Endothelial cell of umbilical vein (primary cell): ENCODE measurements at places on chromosomes 2 and 18.

GRCh38 chr18:5630900-5631413, 87.2 kb upstream of the EPB41L3 start:
- no peak overlapping the region for H3K27ac ChIP-seq
- no peaks in the 10 kb centered on the region for H3K36me3 ChIP-seq
- peaks cover 27% of the 10 kb centered on the region for H3K27me3 ChIP-seq
- H3K4me1 ChIP-seq: peaks cover 19% of the 10 kb centered on the region
- H3K4me3 ChIP-seq: no peak overlapping the region

DNA sequence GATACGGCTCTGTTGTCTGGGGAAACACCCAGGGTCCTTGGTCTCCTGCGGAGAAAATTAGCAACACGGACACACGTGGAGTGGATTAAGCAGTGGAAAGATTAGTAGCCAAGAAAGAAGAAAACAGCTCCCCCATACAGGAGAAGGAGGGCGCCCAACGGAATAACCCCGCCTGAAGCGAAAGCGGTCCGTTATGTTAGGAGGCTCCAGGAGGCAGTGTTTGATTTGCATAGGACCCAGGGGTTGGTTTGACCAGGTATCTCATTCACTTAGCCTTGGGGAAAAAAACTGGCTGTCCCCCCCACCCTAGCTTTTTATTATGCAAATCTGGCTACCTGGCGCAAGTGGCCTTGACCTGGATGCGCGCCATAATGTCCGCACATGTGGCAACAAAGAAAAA, 170.1 kb upstream of the KYNU start:
- no peak overlapping the region for H3K27ac ChIP-seq
- no peaks in the 10 kb centered on the region for H3K27me3 ChIP-seq
- DNase-seq: no peak
- no peaks in the 10 kb centered on the region for H3K36me3 ChIP-seq
- no peaks in the 10 kb centered on the region for H3K4me1 ChIP-seq

- H3K27me3 ChIP-seq: no peaks in the 10 kb centered on the region
- DNase-seq: no peak
- H3K36me3 ChIP-seq: no peaks in the 10 kb centered on the region
- H3K4me3 ChIP-seq: no peak overlapping the region
- no peaks in the 10 kb centered on the region for H3K4me1 ChIP-seq
- H3K27ac ChIP-seq: no peak overlapping the region
Measured at GRCh38 chr2:190210471-190210870, 109.2 kb downstream of the HIBCH start.

GRCh38 chr2:65477590-65477989, 45.2 kb upstream of the SPRED2 start:
- H3K27me3 ChIP-seq: peaks cover 9% of the 10 kb centered on the region
- H3K27ac ChIP-seq: no peak overlapping the region
- no peaks in the 10 kb centered on the region for H3K36me3 ChIP-seq
- no peaks in the 10 kb centered on the region for H3K4me1 ChIP-seq
- DNase-seq: no peak

DNA sequence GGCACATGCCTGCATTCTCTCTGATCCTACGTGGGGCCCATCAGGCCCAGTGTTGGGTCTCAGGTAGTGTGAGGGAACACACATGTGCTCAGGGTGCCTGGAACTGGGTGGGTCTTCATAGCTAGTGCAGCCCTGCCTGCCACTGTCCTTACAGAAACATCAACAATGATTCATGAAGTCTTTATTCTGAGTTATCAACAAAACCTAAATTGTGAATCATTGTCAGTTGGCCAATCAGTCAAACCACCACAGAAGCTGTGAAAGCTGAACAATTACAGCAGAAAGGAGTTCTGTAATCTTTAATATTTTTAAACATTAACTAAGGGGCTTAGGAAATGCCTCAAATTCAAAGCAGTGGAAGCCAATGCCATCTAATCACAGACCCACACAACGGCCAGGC, 82.8 kb upstream of the ZNF521 start:
- no peak overlapping the region for H3K4me3 ChIP-seq
- no peaks in the 10 kb centered on the region for H3K36me3 ChIP-seq
- DNase-seq: no peak
- no peak overlapping the region for H3K27ac ChIP-seq
- H3K27me3 ChIP-seq: peaks cover 5% of the 10 kb centered on the region

DNA sequence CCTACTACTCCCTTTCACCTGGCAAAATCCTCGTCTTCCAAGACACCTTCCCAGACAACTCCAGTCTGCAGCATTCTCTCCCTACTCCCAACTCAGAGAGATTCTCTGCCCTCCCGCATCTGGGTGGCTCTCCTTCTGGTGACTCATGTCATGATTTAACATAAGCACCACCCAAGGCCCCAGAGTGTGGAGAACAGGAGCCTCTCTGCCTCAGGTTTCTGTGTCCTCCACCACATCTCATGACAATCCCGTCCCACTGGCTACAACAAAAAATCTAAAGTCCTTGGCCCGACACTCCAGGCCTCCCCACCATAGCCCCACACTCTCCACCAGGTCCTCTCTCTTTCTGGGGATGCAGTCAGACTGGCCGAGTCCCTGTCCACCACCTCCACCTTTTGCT, 197.1 kb downstream of the BCL11A start:
- H3K27ac ChIP-seq: no peak overlapping the region
- H3K4me1 ChIP-seq: no peaks in the 10 kb centered on the region
- no peaks in the 10 kb centered on the region for H3K27me3 ChIP-seq
- DNase-seq: no peak
- H3K4me3 ChIP-seq: no peak overlapping the region

DNA sequence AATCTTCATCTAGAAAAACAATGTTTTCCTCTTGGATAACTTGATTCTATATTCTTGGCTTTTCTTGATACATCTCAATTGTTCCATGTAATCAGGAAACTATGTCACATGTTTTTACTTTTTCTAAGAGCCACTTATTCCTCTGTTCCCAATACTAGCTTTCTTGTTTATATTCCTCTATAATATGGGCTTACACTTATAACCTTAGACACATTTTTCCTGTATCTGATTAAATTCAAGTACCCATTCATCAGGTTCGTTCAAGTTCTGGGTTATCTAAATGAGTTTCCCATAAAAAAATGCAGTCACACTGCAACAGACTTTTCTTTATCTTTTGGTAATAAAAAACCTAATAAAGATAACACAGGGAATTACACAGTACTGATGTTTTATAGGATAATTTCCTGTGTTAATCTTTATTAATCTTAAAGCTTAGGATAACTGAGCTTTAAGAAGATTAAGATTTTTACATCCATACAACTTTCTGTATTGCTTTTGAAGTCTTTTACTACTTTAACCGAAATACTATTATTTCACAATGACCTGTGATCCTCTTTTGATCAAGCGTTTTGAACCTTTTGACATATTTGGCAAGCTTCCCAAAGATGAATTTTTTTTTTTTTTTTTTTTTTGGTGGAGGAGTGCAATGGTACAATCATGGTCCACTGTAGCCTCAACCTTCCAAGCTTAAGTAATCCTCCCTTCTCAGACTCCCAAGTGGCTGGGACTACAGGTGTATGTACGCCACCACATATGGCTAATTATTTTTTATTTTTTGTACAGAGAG, 44.3 kb upstream of the C2orf66 start:
- H3K4me3 ChIP-seq: no peak overlapping the region
- peak; percentile 83 for DNase-seq
- no peaks in the 10 kb centered on the region for H3K36me3 ChIP-seq

DNA sequence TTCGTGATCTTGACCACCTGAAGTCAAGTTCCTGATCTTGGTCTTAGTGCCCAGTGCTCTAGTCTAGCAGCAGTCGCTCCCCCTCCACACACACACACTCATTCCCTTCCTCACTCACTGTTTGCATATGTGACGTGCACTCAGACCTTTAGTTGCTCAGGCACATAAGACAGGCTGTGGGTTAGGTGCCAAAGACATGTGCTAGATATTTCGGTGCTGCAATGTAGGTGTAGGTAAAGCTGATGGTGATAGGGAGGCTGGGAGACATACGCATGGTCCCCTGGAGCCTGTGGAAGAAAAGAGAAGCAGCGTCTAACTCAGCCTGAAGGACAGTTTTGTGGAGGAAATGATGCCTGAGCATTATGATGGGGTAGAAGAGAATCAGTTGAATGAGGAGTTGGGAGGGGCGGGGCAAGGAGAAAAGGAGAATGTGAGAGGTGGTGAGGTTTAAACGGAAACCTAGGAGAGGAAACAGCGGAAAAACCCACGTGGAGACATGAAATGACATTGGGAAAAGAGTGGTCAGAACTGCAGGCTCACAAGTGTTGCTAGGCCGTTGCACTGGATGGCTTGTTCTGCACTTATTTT, 3.8 kb downstream of the TTC39C start:
- no peaks in the 10 kb centered on the region for H3K36me3 ChIP-seq
- H3K27me3 ChIP-seq: peaks cover 11% of the 10 kb centered on the region
- H3K4me1 ChIP-seq: peaks cover 8% of the 10 kb centered on the region
- DNase-seq: no peak
- H3K4me3 ChIP-seq: no peak overlapping the region
- H3K27ac ChIP-seq: no peak overlapping the region

- no peak overlapping the region for H3K4me3 ChIP-seq
Measured at GRCh38 chr2:40127890-40128557, 323.9 kb downstream of the SLC8A1 start.

DNA sequence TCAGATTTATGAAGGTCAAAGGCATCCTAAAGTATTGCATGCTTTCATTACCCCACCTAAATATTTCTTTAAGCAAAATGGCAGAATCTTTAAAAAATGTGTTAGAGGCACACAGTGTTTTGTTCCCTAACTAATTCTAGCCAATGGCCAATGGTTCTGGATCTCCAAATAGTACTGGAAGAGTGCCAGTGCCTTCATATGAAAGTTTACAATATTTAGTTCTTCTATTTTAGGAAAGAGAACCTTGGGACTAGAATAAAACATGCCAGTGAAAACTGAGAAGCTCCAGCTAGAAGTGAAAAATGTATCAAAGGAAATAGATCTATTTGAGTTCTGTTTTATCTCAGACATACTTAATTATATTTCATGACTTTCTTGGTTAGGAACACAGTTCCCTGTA, 37.1 kb downstream of the TACR1 start:
- H3K4me1 ChIP-seq: no peaks in the 10 kb centered on the region
- no peak for DNase-seq
- peaks cover 2% of the 10 kb centered on the region for H3K27me3 ChIP-seq
- H3K36me3 ChIP-seq: no peaks in the 10 kb centered on the region
- no peak overlapping the region for H3K27ac ChIP-seq
- no peak overlapping the region for H3K4me3 ChIP-seq

GRCh38 chr2:173090276-173090877, 14.7 kb downstream of the MAP3K20 start:
- no peak for DNase-seq
- no peaks in the 10 kb centered on the region for H3K36me3 ChIP-seq
- H3K27me3 ChIP-seq: no peaks in the 10 kb centered on the region

- H3K4me3 ChIP-seq: no peak overlapping the region
- no peak for DNase-seq
Measured at GRCh38 chr2:112539306-112539705, 3.0 kb upstream of the POLR1B start.

DNA sequence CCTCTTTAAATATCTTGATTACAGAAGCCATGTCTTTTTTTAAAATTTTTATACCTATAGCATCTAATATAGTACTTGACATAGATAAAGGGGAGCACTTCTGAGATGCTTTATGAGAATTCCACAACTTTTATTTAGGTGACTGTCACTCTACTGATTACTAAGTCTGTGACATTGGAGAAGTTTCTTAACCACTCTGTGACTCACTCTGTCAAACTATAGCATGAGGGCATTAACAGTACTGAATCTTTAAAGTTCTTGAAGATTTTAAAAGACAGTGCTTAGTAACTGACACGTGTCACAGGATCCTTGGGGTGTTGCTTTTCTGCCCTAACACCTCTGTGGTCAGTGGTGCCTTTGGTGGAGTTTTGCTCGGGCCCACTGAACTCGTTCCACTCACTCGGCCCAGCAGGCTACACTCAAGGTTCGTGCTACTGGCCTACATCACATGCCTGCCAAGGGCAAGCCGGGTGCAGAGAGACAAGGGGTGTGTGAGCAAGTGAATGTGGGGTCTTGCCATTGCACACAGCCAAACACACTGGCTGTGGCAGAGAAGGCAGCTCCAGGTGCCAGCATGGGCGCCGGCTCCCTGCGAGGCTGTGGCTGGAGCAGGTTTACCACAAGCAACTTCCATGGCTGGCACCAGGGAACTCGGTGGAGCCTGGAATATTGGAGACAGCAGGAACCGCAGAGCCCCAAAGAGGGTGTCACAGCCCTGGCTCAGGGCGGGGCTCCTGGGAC, 734.0 kb upstream of the CDH7 start:
- no peaks in the 10 kb centered on the region for H3K27me3 ChIP-seq
- H3K27ac ChIP-seq: no peak overlapping the region
- no peaks in the 10 kb centered on the region for H3K36me3 ChIP-seq
- H3K4me3 ChIP-seq: no peak overlapping the region
- H3K4me1 ChIP-seq: no peaks in the 10 kb centered on the region
- DNase-seq: no peak

DNA sequence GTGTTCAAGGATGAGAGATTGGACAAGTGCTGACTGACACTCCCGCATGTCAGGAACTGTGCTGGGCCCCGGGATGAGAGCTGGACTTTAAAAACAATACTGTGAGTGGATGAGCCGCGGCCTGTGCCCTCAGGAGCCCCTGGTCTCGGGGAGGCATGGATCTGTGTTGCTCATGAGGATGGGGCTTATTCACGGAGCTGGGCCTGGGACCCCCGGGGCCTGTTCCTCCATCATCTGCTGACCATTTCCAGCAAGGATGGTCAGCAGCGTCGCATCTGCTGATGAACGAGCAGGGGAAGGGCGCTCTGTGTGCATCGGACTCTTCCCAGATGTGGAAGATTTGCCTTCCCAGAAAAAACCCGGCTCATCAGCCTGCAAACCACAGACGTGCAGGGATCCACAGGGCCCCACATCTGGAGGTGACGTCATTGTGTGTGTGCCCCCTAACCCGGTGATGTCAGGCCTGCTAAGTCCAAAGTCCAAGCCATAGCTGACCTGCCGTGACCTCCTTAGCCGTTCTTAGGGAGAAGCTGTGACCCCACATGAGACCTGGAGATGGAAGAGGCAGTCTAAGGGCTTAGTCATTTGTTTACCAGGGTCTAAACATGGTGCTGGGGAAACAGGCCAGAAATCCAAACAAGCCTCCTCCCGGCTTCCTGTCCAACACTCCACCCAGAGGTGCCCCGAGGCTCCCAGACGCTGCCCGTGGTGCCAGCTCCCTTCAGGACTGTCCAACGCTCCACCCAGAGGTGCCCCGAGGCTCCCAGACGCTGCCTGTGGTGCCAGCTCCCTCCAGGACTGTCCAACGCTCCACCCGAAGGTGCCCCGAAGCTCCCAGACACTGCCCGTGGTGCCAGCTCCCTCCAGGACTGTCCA, 143.9 kb downstream of the PXDN start:
- no peaks in the 10 kb centered on the region for H3K36me3 ChIP-seq
- no peak overlapping the region for H3K27ac ChIP-seq
- DNase-seq: no peak

DNA sequence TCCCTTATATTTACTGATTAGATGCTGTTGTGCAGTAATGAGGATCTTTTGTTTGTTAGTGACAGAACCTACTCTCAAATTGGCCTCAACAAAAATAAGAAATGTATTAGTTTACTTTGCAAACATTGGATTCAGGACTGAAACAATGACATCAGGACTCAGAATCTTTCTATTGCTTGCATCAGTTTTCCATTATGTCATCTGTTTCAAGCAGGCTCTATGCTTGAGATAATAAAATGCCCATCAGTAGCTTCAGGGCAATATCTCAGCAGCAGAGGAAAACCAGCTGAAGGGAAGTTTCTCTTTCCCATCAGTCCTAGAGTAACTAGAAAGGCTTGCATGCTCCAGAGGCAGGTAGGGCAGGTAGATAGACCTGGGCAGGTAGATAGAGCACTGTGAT, 375.5 kb upstream of the SLC8A1 start:
- H3K4me1 ChIP-seq: no peaks in the 10 kb centered on the region
- H3K4me3 ChIP-seq: no peak overlapping the region
- H3K27ac ChIP-seq: no peak overlapping the region
- DNase-seq: no peak
- H3K36me3 ChIP-seq: no peaks in the 10 kb centered on the region
